Activated CD8-positive, alpha-beta memory T cell treated with anti-CD3 and anti-CD28 coated beads, Interleukin-2, amount 50 U/mL, for 4 hours (primary cell): ENCODE measurements at places on chromosomes 4 and X.

DNA sequence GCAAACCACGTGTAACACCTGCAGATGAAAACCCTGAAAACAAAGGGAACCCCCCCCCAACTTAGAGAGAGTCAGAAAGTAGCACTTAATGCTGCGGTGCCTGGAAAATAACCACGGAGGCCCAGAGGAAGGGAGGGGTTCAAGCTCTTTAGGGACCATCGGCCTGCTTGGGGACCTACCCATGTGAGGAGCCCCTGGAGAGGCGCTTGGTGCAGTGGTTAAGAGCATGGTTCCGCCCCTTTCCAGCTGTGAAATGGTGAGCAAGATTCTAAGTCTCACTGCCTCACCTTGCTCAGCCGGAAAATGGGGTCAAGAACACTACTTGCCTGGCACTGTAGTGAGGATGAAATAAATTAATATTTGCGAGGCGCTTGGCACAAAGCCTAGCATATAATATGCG, 13.8 kb downstream of the SLC25A5 start:
- DNase-seq: no peak

- no peak for DNase-seq
Observed at GRCh38 chrX:54708404-54708803, 89.7 kb downstream of the ITIH6 start.

GRCh38 chr4:72779241-72779640, 210.2 kb upstream of the ADAMTS3 start:
- no peak for DNase-seq

DNA sequence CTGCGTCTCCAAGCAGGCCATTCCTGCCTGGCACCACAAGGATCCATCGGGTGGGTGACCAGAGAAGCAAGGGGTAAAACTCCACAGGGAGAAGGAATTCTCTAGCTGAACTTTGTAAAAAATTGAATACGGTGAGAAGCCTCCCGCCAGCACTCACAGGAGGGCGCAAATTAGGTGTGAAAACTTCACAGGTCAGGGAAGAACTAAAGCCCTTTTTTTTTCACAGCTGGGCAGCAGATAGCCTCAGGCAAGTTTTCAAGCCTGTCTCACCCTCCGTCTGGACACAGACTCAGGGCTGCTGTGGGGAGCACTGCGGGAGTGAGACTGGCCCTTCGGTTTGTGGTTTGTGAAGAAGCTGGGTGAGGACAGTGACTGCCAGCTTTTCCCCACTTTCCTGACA, 224.1 kb upstream of the FGF16 start:
- DNase-seq: no peak

GRCh38 chr4:111115881-111116280, 493.0 kb upstream of the PITX2 start:
- no peak for DNase-seq

GRCh38 chr4:1227816-1228215, 21.1 kb downstream of the CTBP1 start:
- no peak for DNase-seq

GRCh38 chr4:168527560-168527959, 30.7 kb downstream of the PALLD start:
- DNase-seq: no peak

DNA sequence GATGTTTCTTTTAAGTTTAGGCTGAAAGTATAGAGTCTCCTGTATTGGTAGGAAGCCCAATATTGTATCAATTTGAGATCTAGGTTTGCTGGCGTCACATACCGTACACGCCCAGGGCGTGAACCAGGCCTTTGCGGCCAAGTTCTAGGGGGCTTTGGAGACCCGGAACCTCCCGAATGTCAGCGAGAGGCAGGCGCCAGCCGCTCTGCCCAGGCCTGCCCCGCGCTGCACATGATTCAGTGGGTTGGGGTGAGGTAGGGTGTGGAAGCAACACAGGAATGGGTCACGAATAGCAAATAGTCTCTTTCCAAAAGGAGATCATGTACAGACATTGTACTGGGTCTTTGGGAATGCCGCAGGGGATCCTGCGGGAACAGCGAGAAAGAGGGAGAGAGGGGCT, 195.7 kb upstream of the FAT1 start:
- DNase-seq: no peak

- no peak for DNase-seq
Observed at GRCh38 chr4:78460368-78460767, 91.2 kb upstream of the ANXA3 start.

- no peak for DNase-seq
Observed at GRCh38 chr4:27463816-27464215, 603.2 kb downstream of the STIM2 start.

DNA sequence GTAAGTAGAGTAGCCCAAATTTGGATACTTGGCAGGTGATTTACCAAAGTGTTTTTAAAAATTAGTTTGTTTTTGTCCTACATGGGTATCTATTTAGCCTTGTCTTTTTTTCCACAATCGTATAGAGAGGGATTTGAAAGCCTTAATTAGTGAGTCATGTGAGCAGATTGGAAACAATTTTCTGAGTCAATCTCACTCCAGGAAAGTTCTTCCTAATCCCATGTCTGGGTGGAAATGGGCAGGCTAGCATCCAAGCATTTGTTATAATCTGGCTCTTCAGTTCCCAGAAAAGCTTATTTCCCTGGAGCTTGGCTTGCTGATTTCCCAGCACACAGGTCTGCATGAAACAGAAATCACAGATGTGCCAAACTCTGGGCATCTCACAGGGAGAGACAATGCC, 426.9 kb upstream of the BOD1L1 start:
- DNase-seq: no peak

- DNase-seq: no peak
Observed at GRCh38 chr4:3029464-3029863, 44.9 kb downstream of the HTT-AS start.

GRCh38 chr4:25938787-25939186, 24.8 kb downstream of the SMIM20 start:
- DNase-seq: no peak

- no peak for DNase-seq
Observed at GRCh38 chr4:128459547-128459946, 171.9 kb upstream of the PGRMC2 start.

DNA sequence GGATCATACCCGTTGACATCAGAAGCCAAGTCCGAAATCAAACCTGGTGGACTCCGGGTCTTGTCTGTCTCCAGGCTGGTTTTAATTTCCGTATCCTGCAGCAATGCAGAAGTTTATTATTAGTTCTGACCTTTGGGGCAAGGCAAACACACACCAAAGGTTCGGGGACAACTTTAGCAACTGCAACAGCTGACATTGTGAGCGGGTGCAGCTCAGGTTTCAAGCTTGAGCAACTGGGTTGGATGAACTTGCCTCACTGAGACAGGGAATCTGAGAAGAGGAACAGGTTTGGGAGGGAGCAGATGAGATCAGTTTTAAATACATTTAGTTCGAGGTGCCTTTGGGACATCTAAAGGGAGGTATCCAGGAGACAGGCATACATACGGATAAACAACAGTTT, 110.7 kb downstream of the GNL3L start:
- no peak for DNase-seq

DNA sequence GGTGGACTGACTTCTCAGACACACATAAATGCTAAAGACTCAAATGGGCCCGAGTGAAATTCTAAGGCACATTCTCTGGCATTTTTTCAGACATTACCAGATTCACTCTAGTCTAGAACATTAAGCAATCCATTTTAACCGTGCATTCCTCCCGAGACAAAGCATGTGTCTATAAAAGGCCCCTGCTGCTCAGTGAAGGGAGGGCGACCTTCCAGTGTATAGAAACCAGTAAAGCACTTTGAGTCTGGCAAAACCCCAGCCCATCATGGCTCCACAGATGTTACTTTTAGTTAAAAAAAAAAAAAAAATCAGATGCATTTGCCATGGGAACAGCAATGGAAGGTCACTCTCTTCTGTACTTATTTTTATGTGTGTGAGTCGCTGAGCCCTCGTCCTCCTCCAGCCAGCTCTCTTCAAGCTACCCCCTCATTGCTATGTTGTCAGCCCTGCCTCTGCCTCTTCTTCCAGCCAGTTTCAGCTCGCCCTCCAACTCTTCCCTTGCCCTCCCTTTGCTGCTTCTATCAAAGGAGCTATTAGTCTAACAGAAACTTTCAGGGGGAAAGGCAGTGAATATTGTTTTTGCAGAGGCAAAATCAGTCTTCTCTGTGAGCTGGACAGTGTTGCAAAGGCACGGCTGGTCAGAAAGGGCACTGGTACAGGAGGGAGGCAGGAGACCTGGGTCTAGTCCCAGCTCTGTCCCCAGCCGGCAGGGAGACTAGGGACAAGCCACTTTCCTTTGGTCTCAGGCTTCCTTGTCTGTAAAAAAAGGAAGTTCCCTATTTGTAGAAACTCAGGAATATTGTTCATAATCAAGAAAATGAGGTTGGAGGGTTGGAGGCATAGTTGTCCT, 644.2 kb downstream of the ZNF674 start:
- no peak for DNase-seq

- no peak for DNase-seq
Observed at GRCh38 chrX:10597871-10598270, 22.5 kb downstream of the MID1 start.

- no peak for DNase-seq
Observed at GRCh38 chrX:101419489-101419888, 11.5 kb downstream of the HNRNPH2 start.

DNA sequence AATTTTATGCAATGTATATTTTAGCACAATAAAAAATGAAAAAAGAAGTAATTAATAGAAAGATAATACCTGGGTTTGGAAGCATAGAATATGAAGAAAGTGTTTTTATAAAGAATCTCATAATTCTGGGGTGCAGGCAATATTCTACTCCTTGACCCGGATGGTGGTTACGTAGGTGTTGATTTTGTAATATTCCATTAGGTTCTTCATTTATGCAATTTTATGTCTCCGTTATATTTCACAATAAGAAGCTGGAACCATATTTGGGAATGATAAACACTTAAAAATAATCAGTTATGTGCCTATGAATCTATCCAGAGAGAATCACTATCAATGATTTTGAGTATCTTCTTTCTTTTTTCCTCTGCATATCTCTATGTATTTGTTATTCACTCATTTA, 38.5 kb downstream of the CHRNA9 start:
- no peak for DNase-seq
